ENCODE measurements at places on chromosomes 5 and 9.

DNA sequence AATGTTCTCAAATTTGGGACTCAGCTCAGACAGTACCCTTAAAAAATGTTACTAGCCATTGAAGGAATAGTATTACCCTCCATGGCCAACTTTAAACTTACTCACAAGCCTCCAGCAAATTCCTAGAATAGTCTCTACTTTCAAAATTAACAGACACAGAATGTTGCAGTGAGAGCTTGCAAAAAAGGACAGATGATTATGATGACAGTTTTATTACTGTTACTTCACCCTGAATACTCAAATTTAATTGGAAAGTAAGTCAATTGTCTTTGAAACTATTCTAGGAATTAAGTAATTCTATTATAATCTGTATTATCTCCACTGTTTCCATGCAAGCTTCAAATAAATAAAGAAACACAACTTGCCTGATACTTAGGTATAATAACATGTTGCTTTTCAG lies 288.3 kb downstream of the SLF1 start:
- DNase-seq: no peak

DNA sequence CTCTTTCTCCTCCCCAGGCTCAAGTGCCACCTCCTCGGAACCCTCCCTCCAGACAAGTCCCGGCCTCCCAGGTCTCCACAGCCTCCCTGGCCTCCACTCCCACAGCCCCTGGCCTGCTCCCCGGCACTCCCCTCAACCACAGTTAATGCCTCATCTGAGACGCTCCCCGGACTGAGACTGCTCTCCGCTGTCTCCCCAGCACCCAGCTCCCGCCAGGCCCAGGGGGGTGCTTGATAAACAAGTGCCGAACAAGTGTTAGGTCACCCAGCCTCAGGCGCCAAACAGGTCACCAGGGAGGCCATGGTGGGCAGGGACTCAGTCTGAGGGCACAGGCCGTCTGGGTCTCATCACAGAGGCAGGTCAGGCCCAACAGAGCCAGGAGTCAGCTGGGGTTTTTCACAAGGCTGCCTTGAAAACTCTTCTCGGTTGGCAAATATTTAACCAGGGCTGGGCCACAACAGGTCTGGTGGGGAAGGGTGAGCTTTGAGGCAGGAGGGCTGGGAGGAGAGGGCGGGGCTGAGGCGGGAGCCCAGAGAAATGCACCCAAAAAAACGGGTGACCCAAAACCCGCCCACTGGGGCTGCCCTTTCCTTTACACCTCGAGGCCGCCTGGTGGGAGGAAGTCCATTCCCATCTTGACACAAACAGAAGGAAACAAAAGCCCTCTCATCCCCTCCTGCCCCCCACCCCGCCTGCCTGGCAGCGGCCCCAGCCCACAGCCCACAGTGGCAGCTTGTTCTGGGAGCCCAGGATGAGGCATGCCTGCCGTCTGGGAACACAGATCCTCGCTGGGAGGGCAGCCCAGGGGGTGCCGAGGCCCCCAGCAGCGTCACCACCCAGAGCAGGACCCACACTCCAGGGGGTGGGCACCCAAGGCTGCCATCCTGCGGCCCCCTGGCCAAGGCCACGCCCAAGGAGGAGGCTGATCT lies 66.6 kb upstream of the STXBP1 start:
- peak; percentile 47 for DNase-seq

- no peak for DNase-seq
These were observed 367.2 kb downstream of the MLLT3 start for GRCh38 chr9:20255052-20255451.

- DNase-seq: peak; percentile 17
These were observed 65.8 kb downstream of the NDUFAF2 start for GRCh38 chr5:61010467-61011454.

DNA sequence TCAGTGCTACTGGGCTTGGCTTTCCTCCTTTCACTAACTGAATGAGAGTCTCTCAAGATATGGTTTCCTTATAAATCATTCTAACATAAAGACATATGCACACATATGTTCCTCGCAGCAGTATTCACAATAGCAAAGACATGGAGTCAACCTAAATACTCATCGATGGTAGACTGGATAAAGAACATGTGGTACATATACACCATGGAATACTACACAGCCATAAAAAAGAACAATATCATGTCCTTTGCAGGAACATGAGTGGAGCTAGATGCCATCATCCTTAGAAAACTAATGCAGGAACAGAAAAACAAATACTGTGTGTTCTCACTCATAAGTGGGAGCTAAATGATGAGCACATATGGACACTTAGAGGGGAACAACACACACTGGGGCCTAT lies 32.5 kb upstream of the HMHB1 start:
- no peak for DNase-seq

- DNase-seq: no peak
These were observed 258.2 kb downstream of the MCTP1 start for GRCh38 chr5:95026718-95027117.

GRCh38 chr5:159601216-159601615 lies 270.9 kb upstream of the IL12B start:
- DNase-seq: no peak

GRCh38 chr5:6875376-6875775 lies 162.1 kb downstream of the TENT4A start:
- DNase-seq: no peak

- no peak for DNase-seq
These were observed 29.5 kb upstream of the SMAD5 start for GRCh38 chr5:136103118-136103517.

GRCh38 chr5:153523211-153523610 lies 32.7 kb downstream of the GRIA1 start:
- DNase-seq: peak; percentile 52

- DNase-seq: no peak
These were observed 57.2 kb downstream of the WDR70 start for GRCh38 chr5:37436146-37436934.

- DNase-seq: no peak
These were observed 2.8 kb upstream of the WDR41 start for GRCh38 chr5:77494935-77495334.

GRCh38 chr9:77516781-77517180 lies 131.3 kb downstream of the GNA14 start:
- no peak for DNase-seq

- peak; percentile 28 for DNase-seq
These were observed 78.1 kb upstream of the HMHB1 start for GRCh38 chr5:143733665-143734455.

- DNase-seq: peak; percentile 20
These were observed 80.9 kb downstream of the ALDH7A1 start for GRCh38 chr5:126514131-126514557.

Data from HFFc6 (cell line).